ENCODE measurements at places on chromosomes 11 and 22.

DNA sequence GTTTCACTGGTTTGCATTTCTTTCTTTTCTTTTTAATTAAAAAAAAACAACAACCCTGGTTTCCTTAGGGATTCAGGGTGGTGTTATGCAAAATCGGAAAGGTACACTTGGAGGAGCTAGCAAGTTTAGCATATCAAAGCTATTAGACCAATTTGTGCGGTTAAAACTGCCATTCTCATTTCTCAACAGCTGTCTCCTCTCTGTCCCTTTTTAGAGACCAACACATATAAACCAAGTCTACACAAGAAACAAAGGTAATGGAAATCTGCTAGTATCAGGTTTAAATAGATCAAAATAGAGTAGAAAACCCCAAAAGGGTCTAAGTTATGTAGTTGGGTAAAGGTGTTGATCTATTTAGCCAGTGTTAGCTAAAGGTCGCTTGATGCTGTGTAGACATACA lies 1.7 kb upstream of the SESN3 start:
- no peak for DNase-seq

GRCh38 chr11:39586036-39586435 lies 1873.4 kb downstream of the LRRC4C start:
- DNase-seq = no peak

- no peak for DNase-seq
Observed at GRCh38 chr22:46993633-46994032, 231.2 kb downstream of the TBC1D22A start.

DNA sequence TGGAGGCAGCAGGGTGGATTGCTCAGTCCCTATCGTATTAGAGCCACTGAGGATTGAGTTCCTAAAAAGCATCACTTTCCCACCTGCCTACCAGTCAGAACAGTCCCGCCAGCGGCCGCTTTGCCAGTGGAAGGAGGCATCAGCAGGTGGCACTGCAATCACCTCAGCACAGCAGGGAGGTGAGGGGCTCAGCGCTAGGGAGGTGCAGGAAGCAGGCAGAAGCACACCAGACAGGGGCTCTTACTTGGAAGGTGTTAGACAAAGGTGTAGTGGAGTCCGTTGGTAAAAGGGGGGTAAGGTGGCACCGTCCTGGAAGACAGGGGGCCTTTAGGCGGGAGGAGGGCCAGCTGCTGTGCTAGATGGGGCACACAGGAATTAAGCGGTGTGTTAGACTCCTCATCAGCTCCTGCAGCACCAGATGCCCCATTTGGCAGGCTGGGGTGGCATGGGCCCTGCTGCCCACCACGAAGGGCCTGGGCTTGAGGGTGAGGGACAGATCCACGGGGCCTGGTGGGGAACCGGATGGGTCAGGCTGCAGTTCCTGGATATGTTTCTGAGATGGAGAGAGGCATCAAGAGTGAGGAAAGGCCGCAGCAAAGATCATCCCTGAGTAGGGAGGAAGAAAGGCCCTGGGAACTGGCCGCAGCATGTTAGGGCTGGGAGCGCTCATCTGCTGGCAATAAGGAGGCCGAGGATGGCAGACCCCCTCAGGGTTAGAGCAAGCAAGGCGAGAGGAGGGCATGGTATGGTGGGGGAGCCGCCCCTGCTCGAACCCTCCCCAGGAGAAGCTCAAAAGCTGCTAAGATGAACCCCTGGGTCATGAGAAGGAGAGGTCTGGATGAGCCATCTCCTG lies 42.5 kb downstream of the C11orf58 start:
- no peak for DNase-seq

DNA sequence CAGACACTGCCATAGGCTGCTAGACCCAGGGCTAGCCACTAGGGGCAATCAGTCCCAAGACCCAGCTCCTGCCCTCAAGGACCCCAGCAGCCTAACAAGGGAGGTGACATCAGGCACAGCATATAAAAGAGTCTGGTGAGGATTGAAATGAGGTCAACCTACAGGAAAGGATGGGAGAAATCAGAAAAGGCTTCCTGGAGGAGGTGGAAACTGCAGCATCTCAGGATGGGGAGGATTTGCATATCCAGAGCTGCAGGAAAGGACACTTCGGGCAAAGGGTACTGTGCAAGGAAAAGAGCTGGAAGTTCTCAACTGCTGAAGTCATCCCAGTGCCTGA lies 2.9 kb upstream of the ARFGAP2 start:
- no peak for DNase-seq

- no peak for DNase-seq
Observed at GRCh38 chr11:26953770-26954392, 40.0 kb upstream of the FIBIN start.

DNA sequence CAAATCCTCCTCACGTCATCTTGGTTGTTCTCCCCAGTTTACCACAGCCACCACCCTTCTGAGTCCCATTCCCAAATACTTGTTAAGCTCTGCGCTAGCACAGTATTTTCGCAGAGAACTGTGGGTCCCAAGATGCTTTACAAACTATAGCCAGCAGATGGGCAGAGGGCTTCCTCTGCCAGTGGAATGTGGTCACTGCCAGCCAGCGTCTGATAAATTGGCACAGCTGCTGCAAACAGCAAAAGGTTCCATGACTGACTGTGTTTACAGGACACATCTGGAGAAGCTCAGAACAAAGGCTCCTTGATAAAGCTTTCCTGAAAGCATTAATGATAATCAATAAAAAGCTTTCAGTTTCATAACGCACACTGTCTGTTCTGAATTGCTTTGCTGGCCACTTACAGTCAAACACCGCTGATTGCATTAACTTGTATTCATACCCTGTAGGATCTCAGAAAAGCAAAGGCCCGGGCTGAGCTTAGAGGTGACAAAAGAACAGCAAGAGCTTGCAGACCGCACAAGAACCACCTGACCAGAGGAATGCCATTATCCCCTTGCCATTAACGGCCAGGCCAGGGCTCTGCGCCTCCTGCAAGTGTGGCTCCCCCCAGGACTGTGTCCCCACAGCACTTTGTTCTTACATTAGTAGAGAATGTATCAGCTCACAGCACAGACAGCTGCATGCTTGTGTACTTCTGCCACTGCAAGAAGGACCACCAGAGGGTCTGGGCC lies 120.6 kb downstream of the MICAL3 start:
- no peak for DNase-seq

GRCh38 chr22:39928536-39929520 lies 27.9 kb downstream of the GRAP2 start:
- DNase-seq = no peak

DNA sequence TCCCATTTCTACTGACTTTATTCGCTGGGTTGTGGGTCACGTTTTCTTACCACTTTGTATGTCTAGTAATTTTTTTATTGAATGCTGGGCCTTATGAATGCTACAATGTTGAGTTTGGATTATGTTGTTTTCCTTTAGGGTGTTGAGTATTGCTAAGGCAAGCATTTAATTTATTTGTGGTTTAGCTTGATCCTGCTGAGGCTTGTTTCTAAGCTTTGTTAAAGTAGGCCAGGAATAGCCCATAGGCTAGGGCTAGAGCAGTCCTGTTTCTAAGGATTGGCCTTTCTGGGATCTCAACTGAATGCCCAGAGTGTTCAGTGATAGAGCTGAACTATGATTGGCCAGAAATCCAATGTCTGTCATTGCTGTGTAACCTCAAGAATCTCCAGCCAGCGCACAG lies 56.1 kb upstream of the LDLRAD3 start:
- no peak for DNase-seq

GRCh38 chr22:28395520-28395919 lies 284.1 kb downstream of the TTC28 start:
- no peak for DNase-seq

DNA sequence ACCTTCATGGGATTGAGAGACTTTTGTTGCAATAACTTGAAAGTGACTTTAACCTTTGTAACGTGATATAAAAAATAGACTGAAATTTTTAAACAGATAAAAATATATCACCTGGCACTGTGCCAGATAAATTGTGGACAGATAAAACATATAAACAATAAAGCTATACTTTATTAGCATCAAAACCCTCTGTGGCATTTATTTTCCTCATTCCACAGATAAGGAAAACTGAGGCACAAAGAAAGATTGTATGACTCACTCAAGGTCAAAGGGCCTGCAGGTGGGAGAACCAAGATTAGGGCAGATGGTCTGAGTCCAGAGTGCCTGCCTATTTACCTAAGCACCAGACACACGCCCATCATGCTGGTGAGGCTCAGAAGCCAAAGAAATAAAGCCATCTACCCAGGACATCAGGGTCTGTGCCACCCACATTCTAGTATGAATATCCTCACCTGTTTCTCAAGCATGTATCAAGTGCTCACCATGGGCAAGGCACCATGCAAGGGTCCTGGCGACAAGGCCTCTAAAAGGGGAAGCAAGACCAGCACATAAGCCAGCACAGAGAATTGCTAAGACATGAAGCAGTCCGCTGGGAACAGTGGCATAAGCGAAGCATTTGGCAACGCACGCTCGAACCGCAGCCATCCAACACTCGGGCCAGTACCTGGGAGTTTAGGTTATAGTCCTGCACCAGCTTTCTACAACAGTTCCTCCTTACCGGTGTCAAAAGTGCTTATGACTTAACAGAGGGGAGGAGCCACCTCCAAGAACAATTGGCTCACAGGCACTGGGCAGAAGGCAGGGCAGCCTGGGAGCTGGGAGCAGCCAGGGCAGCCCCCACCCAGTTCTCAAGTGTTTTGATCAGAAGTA lies 17.6 kb downstream of the MYH9 start:
- DNase-seq = no peak

GRCh38 chr11:1858154-1858553 lies 5.3 kb downstream of the LSP1 start:
- DNase-seq = no peak

- DNase-seq = no peak
Observed at GRCh38 chr22:39214006-39214382, 30.8 kb downstream of the PDGFB start.

GRCh38 chr11:68610452-68611116 lies 73.8 kb upstream of the GAL start:
- DNase-seq = no peak

GRCh38 chr11:86184728-86185380 lies 59.7 kb upstream of the EED start:
- DNase-seq = no peak

DNA sequence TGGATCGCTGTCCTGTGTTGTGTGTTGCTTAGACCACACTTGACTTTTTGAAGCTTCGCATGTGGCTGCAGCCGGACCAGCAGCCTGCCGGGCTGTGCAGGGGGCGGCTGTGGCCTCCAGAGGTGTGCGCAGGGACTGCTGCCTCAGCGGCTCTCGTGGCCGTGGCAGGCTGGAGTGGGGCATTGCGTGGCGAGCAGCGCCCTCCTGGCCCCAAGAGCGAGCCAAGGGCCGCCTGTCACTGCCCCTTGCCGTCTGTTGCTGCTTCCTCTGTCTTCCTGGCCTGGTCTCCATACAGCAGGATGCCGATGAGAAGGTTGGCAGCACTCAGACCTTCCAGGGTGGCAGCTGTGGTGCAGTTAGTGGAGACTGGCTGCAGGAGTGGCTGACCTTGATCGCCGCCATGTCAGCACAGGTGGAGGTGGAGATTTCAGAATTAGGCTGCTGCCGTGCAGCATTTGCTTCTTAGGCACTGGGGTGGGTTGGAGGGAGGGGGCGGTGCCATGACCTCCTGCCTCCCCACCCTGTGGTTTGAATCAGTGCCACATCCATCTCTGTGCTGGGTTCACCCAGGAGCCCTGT lies 34.0 kb downstream of the MUC6 start:
- DNase-seq = no peak

DNA sequence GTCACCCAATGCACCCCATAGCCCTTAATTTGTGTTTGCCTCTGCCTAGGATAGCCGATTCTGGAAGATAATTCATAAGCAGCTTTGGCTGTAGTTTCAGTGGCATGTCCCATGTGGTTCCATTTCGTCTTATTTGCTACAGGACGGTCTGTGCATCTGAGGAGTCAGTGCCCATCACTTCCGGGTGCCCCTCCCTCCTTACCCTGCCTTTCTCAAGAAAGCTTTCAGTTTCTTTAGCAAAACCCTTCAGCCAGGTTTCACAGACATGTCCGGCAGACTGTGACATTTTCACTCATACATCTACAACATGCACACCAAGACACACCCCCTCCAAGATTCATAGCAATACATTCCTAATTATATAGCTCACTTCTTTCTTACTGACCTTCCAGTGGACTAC lies 14.3 kb downstream of the TP53AIP1 start:
- no peak for DNase-seq

DNA sequence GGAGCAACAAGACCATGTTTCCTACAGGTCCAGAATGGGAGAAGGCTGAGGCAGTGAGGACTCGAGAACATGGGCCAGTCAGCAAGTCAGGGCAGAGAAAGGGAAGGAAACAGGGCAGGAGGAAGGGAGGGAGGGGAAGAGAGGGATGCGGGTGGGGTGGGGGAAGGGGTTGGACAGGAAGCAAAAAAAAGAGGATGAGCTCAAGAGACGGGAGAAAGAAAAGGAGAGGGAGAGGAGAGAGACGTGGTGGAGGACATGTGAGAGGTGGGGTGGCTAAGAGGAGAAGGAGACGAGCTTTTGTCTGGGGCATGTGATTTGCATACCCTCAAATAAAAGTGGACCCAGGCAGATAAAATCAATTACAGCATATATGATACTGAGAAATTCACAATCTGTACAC lies 389.5 kb upstream of the B3GAT1 start:
- DNase-seq = no peak

DNA sequence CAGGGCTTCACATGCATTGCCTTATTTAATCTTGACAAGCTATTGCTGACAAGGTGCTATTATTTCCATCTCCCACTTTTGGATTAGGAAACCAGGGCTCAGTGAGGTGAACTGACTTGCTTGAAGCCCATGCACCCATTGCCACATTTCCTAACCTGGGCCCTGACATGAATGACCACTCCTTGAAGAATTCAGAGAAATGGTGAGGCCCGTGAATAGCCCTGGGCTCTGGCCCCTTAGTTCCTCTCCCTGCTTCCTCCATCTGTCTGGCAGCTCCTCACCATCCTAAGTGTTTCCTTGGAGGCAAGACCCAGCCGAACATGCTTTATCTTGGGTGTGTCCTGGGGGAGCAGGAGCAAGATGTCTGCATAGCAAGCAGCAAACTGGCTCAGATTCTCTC lies 56.1 kb upstream of the NECTIN1 start:
- DNase-seq = no peak

DNA sequence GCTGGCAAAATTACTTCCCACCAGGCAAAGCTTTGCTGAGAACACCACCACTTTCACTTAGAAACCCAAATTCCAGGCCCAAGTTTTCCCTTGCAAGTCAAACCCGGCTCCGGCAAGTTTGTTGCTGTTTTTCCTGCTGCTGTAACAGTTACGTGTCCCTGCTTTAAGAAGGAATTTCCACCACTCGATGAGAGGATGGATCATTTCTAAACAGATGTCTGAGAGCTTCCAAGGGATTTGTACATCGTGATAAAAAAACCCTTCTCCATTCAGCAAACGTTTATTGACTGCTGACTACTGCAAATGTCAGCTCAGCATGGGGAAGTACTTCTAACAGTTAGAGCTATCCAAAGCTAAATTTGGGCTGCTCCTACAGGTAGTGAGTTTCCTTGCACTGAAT lies 19.7 kb downstream of the P2RX3 start:
- no peak for DNase-seq

Data from thoracic aorta (tissue), 2 donors.